ENCODE measurements at places on chromosomes 7 and 10. TPM values are rescaled to one million over a fixed set of nuclear protein-coding genes. Genes with fewer than 3 reads are reported as not detected.

DNA sequence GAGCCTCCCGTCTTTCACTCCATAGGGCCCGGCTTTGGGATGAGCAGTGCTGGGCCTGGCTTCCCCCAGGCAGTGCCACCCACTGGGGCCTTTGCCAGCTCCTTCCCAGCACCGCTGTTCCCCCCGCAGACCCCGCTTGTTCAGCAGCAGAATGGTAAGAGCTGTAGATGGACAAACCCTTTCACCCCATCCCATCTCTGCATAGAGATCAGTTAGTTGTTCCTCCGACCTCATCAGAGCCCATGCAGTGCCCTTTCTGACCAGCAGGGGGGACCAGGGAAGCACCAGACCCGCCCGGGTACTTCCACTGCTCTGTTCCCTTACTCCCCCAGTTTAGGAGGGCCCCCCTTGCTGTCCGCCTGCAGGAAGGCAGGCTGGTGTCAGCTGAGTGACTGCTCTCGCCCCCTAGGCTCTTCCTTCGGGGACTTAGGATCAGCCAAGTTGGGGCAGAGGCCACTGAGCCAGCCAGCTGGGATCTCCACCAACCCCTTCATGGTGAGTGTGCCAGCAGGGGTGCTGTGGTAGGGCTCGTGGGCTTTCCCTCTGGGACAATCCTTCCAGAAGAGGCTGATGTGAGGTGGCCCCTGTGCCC lies 9.8 kb downstream of the SAP25 start:
- DNase-seq, result peak; percentile 41

DNA sequence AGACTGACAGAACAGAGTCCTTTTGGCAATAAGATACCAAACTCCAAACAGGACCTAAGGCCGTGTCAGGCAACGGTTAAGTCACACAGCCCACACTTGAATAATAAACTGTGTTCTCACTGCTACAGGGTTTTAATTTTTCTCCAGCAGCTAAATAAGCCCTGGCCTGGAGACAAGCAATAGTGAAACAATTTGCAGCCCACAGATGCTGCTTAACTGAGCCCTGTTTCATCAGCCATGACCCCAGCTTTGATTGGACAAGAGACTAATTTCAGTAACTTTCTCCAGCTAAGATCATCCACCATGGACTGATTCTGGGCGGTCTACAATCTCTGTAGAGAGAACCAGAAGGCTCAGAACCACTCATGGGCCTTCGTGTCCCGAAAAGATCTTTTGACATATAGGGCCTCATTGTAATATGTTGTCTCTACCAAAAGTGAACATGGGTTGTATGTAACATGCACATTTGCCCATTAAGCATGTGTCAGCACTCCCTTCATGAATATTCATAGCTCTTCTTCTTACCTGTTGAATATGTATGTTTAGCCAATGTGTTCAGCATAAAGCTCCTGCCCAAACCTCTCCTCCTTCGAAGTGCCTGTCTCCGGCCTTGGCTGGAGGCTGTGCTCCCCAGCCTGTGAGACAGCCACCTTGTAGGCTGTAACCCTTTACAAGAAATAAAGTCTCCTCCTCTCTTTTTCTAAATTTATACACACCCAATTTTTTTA lies 223.1 kb upstream of the AKR1E2 start:
- no peak for DNase-seq

GRCh38 chr10:71597821-71598498 lies 121.6 kb downstream of the C10orf105 start:
- DNase-seq, result peak; percentile 69

GRCh38 chr7:36300696-36301350 lies 88.8 kb upstream of the ANLN start:
- peak; percentile 36 for DNase-seq

GRCh38 chr10:79483948-79484347 lies 28.4 kb upstream of the EIF5AL1 start:
- DNase-seq, result no peak

DNA sequence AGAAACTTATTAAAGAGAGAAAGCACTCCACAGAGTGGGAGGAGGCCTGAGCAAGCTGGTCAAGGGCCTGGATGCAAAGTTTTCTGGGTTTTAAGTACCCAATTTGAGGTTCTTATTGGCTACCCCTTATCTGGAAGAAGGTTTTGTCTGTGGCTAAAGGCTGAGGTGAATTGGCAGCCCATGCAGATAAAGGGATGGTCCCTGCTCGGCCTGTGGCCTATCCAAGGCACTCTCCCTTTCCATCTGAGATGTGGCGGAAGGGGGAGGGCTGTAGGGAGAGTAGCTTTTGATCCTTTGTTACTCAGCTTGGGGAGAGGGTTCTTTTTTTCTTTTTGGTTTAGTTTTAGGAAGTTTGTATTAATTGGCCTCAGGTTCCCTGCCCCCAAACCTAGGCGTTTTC lies 465.1 kb downstream of the ATRNL1 start:
- no peak for DNase-seq

DNA sequence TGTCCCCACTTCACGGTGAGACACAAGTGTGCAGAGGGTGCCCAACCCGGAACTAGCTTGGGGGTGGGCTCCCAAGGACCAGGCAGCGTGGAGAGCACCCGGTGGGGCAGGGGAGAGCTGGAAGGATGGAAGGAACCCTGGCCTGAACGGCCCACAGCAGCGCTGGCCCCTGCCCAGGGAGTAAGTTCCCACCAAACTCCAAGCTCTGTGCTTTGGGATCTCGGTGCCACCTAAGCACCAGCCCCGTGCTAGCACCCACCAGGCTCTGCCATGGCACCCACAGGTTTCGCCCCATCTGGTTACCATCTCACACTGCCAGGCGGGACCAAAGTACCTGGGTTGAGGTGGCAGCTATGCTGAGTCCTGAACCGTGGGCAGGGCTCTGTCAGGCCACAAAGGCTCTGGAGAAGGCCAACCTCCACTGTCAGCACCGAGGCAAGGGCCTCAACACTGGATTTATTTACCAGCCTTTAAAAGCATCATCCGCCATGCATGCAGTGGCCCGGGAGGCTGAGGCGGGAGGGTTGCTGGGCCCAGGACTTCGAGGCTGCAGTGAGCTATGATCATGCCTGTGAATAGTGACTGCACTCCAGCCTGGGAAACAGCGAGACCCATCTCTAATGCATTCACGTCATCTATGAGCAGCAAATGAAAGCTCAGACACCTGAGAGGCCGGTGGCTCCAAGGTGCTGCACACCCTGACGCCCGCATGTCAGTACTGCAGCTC lies 16.0 kb downstream of the GPER1 start:
- no peak for DNase-seq

DNA sequence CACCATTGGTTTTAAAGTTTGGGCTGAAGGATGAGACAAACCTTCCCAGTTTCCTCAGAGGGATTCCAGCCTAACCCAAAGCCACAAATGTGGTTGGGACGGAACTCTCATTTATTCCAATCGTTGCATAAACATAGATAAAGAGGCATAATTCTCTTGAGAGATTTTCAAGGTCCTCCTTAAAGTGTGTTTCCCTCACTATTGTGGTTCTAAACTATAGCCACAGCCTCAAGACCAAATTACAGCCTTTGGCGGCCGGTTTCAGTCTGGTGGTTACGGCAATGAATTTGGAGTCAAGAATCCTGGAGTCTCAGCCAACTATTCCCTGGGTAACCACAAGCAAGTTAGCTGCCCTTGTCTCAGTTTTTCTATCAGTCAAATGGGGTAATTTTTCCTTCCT lies 42.6 kb downstream of the SEM1 start:
- DNase-seq, result no peak

GRCh38 chr10:76341740-76342139 lies 910.3 kb downstream of the LRMDA start:
- no peak for DNase-seq

- DNase-seq, result peak; percentile 42
These were observed 5.0 kb downstream of the TWIST1 start for GRCh38 chr7:19112274-19113001.

- DNase-seq, result no peak
These were observed 6.5 kb downstream of the DLX5 start for GRCh38 chr7:97018126-97018601.

GRCh38 chr7:136009488-136010079 lies 32.4 kb upstream of the MTPN start:
- no peak for DNase-seq

- no peak for DNase-seq
These were observed 138.5 kb downstream of the VWC2 start for GRCh38 chr7:49911909-49912308.

- DNase-seq, result no peak
These were observed 45.7 kb downstream of the ZNF138 start for GRCh38 chr7:64839910-64840309.

DNA sequence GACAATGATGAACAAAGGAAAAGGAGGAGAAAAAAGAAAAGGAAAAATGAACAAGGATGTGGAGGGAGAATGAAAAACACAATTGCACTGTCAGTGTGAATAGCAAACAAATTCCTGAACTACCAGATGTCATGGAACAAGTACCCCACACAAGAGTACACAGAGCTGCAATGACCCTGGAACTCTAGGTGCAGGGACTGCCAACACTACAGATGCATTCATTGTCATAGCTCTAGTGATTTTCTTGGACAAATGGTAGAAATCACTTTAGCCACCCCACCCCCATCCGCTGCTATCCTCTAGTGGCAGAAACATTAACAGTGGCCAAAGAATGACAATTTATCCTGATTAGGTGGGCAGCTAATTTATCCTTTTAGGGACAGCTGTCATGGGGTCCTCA lies 3.1 kb downstream of the RNF133 start:
- no peak for DNase-seq

DNA sequence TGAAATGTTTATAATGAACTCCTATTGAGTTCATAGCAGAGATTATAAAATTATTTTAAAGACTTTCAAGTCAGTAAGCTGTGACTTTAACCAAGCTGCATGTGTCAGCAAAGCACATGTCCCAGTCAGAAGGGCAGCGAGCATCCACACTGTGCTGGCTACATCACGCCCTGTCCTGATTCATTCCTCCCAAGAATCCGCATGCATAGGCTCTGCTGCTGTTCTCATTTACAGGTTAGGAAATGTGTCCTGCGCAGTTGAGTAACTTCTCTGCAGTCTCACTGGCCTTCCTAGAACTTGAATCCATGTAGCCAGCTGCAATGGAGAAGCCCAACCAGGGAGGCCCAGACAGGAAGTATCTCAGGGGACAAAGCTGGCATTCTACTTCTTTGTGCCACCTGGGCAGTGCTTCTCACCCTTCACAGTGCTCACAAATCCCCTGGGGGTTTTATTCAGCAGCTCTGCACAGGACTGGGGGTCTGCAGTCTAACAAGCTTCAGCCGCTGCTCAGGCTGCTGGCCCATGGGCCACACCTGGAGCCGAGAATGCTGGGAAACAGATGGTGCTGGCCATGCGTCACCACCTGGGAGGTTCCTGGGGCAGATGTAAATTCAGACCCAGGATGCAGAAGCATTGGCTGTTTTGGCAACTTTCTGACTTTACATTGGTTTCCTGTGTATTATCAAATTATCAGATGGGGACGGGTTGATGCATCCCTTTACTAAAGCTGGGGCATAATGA lies 192.8 kb upstream of the GDF10 start:
- no peak for DNase-seq

DNA sequence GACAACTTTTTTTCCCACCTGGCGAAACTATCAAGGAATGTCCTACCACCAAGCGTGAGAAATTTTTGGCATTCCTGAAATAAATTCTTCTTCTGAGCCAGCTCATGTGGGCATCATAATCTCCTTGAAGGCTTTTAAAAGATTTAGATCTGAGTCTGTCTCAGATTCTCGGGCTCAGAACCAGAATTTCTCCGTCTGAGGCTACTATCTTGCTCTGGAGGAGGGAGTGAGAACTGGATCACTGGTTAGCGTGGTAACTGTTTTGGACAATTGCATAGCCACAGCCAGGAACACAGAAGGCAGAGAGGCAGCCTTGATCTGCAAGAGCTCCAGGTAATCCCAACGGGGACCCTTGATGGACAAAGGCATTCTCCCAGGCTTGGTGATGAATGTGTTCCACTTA lies 1.0 kb upstream of the PLAC9 start:
- DNase-seq, result no peak

- no peak for DNase-seq
These were observed 81.9 kb downstream of the ABCB5 start for GRCh38 chr7:20697351-20697750.

- no peak for DNase-seq
These were observed 115.1 kb downstream of the SRI start for GRCh38 chr7:88104732-88105131.

GRCh38 chr7:139999516-139999915 lies 63.2 kb downstream of the PARP12 start:
- DNase-seq, result no peak

- peak; percentile 26 for DNase-seq
These were observed 36.3 kb downstream of the ABCB1 start for GRCh38 chr7:87564296-87564963.

- DNase-seq, result no peak
These were observed 52.1 kb upstream of the MTURN start for GRCh38 chr7:30082686-30083085.

DNA sequence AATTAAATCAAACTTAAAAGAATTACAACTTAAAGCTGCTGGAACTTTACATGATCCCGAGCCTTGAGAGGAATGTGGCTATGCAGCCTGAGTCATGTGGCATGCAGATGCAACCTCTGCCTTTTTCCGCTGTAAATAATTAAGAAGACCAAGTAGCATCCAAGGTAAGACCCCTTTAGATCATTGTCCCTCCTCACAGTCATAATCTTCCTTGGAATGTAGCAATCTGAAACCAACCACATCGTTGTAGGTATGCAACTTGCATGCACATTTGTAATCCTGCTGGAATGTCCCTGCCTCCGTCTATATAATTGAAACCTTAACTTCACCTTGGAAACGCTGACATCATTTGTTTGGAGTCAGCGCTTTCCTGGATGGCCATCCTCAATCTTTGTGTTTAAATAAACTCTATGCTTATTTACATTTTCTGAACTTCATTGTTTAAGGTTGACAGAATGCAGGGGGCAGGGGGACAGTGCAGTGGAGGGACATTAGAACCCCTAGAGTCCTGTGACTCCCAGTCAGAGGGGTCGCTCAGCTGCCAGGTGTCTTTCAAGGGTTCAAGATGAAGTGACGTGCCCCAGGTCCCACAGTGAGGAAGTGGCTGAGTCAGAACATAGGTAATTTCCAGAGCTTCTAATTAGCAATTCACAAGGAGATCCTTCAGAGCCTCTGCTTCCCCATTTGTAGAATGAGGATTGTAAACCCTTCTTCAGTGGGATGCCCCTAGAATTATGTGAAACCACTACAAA lies 110.7 kb downstream of the RALA start:
- peak; percentile 40 for DNase-seq

DNA sequence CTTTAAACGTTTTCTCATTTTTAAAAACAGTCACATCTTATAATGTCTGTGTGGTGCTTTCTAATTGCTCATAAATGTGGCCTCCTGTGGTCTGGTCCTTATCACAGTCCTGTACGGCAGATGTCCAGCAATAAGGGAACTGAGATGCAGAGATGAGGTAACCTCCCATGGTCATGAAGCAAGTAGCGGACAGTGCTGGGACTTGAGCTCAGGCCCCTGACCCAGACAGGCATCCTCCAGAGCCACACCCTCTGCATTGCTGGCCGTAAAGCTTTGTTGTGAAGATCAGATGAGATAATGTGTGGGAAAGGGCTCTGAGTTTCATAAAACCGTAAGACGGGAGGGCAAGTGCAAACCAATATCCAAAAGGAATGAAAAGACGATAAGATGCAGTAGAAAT lies 48.2 kb downstream of the DYNC2I1 start:
- DNase-seq, result no peak

- DNase-seq, result no peak
These were observed 191.9 kb downstream of the ETV1 start for GRCh38 chr7:13797545-13797944.

GRCh38 chr7:18538554-18539250 lies 43.2 kb downstream of the HDAC9 start:
- DNase-seq, result no peak

Gene HNRNPF
- 294 TPM for total RNA-seq

Gene RHOBTB1
- 13.9 TPM for total RNA-seq

Gene PON1
- total RNA-seq, result not detected

Gene TMEM130
- total RNA-seq, result 0.23 TPM

Gene CYP3A4
- not detected for total RNA-seq

Gene UNCX
- not detected for total RNA-seq

Gene SH2D4B
- total RNA-seq, result not detected

Data from MG63 (cell line).